ENCODE measurements at places on chromosomes 1 and 21.
A peak's percentile ranks its signal among the peaks of the same experiment; 100 is the strongest.

GRCh38 chr1:81157686-81158085, 643.0 kb upstream of the ADGRL2 start:
- no peak for DNase-seq

GRCh38 chr1:184686540-184686939, 68.1 kb downstream of the EDEM3 start:
- DNase-seq, result no peak

- DNase-seq, result no peak
Measured at GRCh38 chr1:201538612-201539551, at the start of gene NAV1. Gene NAV1 (plus strand): TSS chr1:201539127. CDS start chr1:201622885, 83,758 bp downstream.

DNA sequence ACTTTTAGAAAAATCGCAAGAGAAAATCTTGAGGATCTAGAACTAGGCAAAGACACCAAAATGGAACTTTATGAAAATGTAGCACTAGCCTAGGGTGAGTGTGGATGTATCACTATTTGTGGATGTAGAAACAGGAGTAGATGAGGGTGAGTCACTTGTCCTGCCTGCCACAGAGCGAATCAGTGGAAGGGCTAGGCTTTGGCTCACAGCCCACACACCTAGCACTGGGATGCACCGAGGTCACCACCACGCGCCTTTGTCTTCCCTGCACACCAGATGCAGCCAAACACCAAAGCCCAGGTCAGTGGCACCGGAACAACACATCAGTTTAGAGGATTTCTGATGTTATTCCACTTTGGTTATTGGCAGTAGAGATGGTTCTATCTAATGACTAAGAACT, 38.2 kb downstream of the PKNOX1 start:
- no peak for DNase-seq

GRCh38 chr1:245440922-245441321, 286.1 kb downstream of the KIF26B start:
- DNase-seq, result no peak

- DNase-seq, result no peak
Measured at GRCh38 chr1:173393659-173394000, 83.5 kb upstream of the PRDX6 start.

GRCh38 chr1:172939475-172939874, 111.3 kb downstream of the TNFSF18 start:
- DNase-seq, result no peak

- no peak for DNase-seq
Measured at GRCh38 chr1:206591226-206591625, 21.0 kb downstream of the EIF2D start.

DNA sequence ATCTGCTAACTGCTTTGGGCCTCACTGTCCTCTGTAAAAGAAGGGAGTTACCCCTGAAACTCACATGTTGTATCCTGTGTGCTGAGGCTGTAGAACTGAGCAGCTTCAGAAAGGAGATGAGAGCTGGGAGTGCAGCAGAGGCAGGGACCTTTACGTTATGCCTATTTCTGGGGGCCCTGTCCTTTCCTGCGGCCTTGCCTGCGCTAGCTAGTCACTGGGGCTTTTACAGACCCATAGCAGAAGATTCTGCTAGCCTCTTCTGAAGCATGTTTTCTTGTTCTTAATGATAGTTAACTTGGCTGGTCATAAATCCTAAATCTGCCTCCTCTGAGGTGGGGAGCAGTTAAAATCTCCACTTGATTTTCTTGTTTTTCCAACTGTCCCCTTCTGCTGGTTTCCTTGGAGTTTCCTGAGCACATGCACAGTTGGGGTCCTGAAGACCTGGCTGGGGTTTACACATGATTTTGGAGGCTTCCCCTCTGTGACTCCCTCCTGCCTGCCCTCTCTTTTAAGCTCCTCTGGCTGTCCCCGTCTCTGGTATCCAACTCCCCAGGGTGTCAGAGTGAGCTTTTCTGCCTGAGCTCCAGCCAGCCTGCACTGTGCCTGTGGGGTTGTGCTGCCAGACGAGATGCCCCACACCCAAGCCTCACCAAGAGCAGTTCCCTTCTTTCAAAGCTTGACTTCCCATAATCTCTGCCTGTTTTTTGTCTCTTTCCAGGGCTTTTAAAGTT, 76.6 kb downstream of the NOS1AP start:
- DNase-seq, result no peak

DNA sequence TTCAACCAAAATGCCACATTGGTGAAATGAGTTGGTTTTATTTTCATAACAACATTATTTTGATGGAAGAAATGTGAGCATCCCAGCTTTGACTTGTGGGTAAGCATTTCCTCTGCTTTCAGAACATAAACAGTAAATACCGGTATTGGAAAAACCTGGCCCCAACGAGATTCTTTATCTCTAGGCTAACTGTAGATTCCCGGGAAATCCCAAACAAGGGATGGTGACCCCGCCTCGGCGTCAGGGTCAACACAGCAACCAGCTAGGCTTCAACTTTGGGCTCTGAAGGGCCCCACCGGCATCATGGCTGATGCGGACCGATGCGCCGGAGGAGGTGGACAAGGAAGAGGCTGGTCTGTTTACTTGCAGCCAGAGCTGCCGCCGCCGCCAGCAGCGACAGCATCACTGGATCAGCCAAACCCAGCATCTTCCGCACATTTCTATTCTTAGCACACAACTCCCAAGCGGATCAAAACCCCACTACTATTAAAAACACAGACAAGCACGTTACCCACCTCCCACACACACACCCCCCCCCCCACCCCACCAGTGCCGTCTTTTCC, 1.1 kb downstream of the AKT3 start:
- DNase-seq, result peak; percentile 11

GRCh38 chr1:247421074-247421473, 5.1 kb downstream of the NLRP3 start:
- peak; percentile 25 for DNase-seq

- no peak for DNase-seq
Measured at GRCh38 chr21:44255511-44255981, 6.2 kb downstream of the DNMT3L start.

DNA sequence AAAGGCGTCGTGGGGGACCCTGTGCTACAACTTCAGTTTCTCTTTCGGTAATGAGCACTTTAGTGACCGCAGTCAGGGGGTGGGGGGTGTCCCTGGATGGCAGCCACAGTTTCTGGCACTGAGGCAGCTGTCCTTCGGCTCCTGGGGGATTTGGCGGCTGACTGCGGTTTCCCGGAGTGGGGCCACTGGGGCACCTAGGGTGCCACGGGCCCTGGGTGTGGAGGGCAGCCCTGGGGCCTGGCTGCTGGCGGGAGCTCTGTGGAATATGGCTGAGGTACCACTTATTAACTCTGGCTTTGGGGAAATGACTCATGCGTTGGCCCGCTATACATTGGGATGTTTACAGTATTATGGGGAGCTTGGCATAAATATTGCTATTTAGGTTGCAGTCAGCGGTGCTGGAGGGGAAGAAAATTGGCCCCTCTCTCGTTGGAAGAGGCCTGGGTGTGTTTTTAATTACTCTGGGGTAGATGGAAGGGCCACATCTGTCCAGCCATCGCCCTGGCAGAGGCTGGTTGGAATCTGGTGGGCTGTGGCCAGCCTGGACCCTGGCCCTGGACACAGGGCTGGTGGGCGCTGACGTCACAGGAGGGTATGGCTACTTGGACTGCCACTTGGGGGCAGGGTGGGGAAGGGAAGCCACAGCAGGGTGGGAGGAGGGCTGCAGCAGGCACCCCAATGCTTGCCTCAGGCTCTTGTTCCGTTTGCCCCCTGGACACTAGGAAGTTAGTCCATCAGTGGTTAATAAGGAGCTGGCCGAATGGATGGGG, 2.0 kb downstream of the EPHB2 start:
- DNase-seq, result peak; percentile 20

DNA sequence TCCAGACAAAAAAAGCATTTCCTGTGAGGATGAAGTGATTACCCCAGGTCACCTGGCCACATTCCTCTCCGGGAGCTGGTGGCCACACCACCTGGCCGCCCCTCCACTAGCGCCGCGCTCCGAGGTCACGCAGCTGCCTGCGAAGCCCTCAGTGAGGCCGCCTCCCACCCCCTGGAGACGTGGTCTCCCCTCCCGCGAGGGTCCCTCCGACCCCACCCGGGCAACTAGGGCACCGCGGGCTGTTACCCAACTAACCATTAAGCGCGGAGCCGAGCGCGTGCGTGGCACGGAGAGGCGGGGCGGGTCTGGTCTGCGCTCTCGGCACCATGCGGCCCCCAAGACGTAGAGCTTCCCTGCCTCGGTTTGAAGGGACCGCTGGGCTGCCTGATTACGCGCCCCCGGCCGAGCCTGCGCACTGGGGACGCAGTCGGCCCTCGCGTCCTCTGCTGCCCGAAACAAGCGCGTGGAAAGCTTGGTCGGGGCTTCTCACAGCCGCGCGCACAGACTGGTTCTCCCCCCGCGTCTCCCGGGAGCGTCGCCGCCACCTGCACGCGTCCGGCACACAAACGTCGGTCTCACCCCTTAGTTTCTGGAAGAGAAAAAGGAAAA, 106.5 kb downstream of the SLC16A1 start:
- no peak for DNase-seq

DNA sequence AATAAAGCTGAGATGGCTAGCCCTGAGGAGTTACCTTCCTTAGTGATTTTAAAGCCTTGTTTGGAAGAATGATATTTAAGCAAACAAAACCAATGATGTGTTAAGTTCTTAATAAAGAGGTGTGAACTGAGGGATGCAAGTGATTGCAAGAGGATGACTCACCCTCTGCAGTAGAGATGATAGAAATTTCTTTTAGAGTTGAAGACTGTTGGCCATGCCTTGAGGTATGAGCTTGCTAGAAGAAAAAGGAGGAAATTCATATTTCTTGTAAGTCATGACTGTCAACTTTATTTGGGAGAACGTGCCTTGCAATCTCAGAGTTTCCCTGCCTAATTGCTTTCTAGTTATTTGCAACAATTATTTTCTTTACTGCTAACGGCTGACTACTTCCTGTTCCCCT, 94.7 kb downstream of the PLA2G4A start:
- no peak for DNase-seq

- no peak for DNase-seq
Measured at GRCh38 chr1:21913763-21914162, 23.3 kb downstream of the HSPG2 start.

DNA sequence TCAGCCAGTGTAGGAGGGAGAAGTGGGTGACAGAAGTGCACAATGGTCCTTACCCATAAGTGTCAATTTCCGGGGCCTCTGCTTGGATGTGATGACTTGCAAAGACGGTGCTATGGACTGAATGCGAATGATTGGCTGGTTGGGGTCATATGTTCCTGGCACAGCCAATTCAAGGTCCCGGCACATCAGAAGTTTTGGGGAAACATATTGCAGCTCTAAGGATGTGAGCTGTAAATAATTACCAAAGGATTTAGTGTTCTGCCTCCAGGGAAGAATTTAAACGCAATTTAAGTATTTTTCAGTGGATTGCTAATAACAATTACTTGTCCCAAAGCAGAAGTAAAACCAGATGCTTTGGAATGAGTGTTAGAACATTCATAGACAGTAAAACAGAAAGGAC, 26.9 kb upstream of the EXOSC10 start:
- no peak for DNase-seq

DNA sequence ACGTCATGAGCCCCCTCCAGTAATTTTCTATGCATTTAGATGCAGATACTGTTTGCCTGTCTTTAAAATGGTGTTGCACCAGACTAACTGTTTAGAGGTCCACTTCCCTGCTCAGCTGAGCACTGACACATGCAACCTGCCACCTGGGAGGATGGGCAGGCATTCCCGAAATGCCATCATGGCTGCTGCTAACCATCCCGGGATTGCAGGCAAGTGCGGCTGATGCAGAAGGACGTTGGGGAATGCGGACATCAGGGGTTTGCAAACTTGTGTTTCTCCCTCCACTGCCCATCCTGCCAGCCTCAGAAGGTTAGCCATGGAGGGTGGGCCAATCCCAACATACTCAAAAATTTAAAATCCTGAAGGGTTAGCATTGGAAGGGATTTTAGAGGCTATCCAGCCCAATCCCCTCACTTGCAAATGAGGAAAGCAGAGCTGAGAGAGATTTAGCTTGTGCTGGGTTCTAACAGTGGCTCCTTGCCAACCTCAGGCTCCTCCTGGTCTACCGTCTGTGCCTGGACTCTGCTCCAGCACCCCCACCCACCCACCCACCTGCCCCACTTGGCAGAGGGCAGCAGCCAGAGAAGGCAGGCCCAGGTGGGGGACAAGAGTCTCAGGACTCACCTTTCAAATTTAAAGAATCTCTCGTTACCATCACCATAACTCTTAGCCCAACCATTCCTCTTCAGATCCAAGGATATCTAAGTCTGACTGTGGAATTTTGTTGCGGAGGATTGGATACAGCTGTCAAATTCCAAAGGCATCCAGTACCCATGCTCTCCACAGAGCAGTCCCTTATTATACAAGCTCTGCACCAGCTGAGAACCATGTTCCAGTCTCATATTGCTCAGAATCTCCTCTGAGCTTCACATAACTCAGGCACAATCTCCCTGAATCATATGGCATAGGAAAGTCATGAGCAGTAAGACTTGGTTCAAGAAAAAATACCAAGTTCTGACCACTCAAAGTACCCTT, 34.2 kb downstream of the HIVEP3 start:
- DNase-seq, result no peak

- DNase-seq, result no peak
Measured at GRCh38 chr1:164803366-164803765, 244.4 kb downstream of the PBX1 start.

DNA sequence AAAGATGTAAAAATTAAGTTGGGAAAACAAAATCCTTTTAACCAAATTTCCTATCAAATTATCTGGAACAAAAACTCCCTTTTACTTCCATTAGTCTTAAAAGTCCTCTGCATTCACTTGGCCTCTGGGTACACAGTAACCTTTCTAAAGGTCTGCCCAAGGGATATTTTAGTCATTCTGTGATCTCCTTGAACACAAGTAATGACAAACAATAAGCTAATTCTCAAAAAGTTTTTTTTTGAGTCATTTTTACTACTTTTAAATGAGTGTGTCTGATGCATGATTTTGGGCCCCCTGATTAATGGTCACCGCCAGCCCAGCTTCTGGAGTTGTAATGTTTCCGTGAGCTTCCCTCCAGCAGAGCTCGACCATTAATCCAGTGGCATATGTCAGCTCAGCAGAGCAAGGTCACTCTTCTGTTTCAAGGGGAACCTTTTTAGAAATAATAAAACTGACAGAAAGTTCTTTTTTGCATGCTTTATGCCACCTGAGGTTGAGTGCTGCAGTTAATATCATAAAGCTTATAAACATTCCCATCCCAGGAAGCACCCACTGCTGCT, 14.3 kb downstream of the SAMSN1 start:
- no peak for DNase-seq

DNA sequence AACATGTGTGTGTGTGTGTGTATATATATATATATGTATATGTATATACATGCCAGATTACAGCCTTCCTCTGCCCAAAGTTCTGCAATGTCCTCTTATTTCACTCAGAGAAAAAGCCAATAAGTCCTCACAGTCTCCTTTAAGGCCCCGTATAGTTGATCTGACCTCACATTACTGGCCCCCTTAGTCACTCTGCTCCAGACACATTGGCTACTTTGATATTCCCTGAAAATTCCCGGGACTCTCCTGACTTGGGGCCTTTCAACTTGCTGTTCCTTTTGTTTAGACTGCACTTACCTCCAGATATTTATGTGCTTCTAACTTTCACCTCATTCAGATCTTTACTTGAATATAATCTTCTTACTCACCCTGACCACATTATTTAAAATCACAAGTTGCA, 4.2 kb upstream of the BSDC1 start:
- DNase-seq, result no peak

- no peak for DNase-seq
Measured at GRCh38 chr1:204883405-204883804, 12.7 kb downstream of the NFASC start.

GRCh38 chr1:34833711-34834110, 25.8 kb downstream of the SMIM12 start:
- no peak for DNase-seq
